Amniotic epithelial cell (primary cell): ENCODE measurements at places on chromosomes 2 and 18.

DNA sequence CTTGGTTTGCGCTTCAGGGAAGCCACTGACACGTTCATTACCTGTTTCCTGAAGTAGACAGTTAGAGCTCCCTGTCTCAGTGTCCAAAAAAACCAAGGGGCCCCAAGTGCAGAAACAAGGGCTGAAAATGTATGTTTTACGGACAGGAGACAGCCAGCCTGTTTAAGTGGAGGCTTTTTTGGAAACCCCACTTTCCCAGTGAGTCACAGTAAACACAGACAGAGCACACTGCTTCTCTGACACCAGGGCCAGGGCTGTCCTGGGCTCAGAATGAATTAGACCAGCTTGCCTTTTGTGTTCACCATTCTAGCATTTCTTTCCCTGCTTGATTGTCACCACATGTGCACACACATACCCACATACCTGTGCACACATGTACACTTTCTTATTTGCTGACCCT lies 128.6 kb downstream of the SH3RF3 start:
- DNase-seq, result no peak

GRCh38 chr2:232982926-232983668 lies 30.0 kb downstream of the NGEF start:
- no peak for DNase-seq

DNA sequence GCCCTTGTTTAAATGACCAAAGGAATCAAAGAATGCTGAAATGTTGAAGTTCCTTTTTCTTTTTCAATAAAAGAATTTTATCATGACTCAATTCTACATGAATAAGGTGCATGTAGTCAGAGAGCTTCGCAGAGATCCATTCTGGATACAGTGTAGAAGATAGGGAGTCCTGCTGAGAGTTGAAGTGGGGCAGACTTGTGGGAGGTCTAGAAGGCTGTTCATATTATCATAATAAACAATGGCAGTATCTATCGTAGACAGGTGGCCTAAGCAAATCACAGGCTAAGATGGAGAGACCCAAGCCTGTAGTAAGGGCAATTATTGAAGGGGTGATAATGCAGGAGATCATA lies 1322.0 kb upstream of the CELF4 start:
- DNase-seq, result no peak

DNA sequence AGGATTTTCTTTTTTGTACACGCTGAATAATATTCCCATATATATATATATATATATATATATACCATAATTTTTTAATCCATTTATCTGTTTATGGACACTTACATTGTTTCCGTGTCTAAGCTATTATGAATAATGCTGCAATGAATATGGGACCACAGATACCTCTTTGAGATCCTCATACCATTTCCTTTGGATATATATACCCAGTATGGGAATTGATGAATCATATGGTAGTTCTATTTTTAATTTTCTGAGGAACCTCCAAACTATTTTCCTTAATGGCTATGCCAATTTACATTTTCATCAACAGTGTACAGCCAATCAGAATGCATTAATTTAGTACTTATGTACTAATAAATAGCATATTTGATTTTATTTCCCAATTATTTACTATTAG lies 53.1 kb downstream of the MERTK start:
- DNase-seq, result no peak

DNA sequence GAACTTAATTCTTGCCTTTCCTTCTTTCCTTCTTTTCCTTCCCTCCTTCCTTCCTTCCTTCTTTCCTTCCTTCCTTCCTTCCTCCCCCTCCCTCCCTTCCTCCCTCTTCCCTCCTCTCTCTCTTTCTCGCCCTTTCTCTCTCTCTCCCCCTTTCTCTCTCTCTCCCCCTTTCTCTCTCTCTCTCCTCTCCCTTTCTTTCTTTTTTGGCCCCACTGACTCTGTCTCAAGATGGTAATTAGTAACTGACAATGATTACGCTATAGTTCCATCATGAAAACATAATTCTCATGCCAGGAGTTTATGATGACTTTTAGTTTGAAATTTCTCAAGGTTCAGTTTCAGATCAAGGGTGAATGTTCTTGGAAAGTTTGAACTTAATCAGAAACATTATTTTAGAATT lies 14.8 kb upstream of the CTLA4 start:
- DNase-seq, result no peak

- no peak for DNase-seq
Observed at GRCh38 chr2:96549967-96550786, 13.6 kb downstream of the ARID5A start.

DNA sequence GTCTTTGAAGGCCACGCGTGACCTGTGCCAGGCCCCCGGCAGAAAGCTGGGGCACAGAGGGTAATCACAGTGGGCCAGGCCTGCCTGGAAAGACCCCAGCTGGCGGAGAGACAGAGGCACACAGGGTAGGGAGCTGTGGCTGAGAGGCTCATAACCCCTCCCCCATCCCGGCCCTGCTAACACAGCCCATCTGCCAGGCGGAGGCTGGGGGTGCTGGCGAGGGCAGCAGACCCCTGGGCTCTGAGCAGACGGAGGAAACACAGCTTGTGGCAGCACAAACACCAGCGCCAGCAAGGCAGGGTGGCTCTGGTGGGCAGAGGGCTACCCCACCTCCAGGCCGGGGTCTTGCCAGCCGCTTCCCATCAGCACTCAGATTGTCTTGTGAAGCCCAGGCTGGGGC lies 19.0 kb downstream of the HS6ST1 start:
- no peak for DNase-seq

- no peak for DNase-seq
Observed at GRCh38 chr2:81007104-81007503, 702.6 kb upstream of the LRRTM1 start.

GRCh38 chr2:96092951-96093350 lies 23.4 kb downstream of the ADRA2B start:
- no peak for DNase-seq

- DNase-seq, result peak; percentile 88
Observed at GRCh38 chr2:106161938-106162820, 31.9 kb downstream of the UXS1 start.

GRCh38 chr2:178825183-178825582 lies 18.0 kb upstream of the TTN start:
- peak; percentile 1 for DNase-seq

- no peak for DNase-seq
Observed at GRCh38 chr2:226220511-226220910, 579.1 kb downstream of the IRS1 start.

GRCh38 chr2:120826260-120826648 lies 90.6 kb downstream of the GLI2 start:
- no peak for DNase-seq

- peak; percentile 30 for DNase-seq
Observed at GRCh38 chr2:54672590-54673456, 50.6 kb upstream of the EML6 start.

DNA sequence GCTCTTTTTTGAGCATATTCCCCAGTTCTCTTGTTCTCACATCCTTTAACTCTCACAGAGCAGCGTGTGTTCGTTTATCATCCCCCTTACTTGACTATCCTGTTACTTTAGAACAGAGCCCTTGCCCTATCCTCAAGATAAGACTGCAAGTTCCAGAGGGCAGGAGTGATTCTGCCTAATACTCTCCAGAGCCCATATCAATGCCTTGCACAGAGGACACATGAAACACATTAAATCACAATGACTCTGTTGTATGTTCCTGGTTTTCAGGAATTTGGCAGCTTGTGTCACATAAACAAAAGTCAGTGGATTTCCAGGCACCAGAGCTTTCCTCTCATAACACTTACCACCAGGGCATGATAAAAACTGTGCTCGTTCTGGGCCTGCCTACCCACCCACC lies 156.7 kb downstream of the RNF144A start:
- no peak for DNase-seq

- DNase-seq, result no peak
Observed at GRCh38 chr18:12654971-12655370, 2.9 kb downstream of the SPIRE1 start.

DNA sequence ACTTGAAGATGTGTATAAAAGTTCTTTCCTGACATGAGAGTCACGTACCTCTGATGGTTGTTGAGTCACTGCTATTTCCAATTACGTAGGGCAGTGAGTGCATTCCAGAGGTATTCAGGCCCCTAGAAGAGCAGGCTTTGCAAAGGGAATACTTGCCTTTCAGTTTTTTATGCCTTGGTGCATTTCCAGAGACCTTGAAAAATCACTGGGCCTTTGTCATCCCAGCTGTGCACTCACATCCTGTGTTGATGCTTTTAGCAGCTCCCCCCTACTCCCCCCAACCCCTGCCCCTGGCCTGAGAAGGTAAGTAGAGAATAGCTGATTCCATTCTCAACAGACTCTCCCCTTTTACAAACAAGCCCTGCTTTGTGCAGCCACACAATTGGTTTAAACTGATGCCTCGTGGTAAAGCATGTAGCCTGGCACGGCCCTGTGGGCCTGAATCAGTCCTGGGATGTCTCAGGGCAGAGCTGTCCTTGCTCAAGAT lies 174.2 kb downstream of the PRPF40A start:
- peak; percentile 87 for DNase-seq

GRCh38 chr2:104873689-104874054 lies 19.8 kb downstream of the POU3F3 start:
- DNase-seq, result no peak

DNA sequence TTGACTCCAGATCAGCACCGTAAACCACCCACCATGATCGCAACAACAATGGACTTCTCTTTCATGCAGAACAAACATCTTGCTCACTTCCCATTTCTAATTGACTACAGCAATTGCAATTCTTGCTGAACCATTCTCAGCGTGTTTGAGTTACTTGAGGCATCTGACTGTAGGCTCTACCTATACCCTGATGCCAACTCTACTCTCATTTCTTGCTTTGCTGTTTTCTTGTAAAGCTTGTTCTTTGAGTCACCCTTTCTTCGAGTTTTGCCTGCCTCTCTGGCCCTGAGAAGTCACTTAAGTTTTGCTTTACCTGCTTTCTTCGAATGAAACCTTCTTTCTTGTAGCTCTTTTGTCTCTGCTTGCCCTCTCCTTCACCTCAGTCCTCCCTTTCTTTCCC lies 160.5 kb upstream of the RND3 start:
- DNase-seq, result no peak

DNA sequence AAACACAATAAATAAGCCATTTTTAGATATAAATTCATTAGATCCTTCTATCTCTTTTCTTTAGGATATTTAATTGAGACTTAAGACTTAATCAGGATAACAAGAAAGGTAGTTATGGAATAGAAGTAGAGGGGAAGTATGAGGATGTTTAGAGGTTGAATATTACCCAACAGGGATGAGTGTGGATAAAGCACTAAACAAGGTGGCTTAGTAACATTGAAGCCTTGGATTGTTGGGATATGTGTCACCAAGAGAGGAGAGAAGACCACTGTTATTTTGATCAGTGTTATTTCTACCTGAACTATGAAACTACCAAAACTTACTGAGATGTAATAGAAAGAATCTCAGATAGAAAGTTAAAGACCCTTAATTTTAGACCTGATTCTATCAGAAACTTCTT lies 405.7 kb downstream of the PIK3C3 start:
- no peak for DNase-seq

DNA sequence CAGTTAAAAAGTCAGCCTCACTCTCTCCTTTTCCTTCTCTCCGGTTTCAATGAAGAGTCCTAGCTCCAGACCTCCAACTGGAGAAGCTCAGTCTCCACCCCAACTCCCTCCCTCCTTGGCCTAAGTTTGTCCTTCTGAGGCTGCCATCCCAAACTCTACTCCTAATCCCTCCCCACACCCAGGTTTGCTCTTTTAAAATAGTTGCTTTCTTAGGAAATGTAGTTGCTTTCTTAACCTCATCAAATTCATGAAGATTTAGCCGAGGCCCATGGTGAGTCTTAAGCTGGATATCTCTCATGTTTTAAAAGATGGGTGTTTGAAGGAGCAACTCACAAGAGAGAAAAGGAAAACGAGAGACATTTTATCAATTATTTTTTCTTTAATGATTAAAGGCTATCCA lies 937 bp upstream of the LANCL1 start:
- DNase-seq, result peak; percentile 27

DNA sequence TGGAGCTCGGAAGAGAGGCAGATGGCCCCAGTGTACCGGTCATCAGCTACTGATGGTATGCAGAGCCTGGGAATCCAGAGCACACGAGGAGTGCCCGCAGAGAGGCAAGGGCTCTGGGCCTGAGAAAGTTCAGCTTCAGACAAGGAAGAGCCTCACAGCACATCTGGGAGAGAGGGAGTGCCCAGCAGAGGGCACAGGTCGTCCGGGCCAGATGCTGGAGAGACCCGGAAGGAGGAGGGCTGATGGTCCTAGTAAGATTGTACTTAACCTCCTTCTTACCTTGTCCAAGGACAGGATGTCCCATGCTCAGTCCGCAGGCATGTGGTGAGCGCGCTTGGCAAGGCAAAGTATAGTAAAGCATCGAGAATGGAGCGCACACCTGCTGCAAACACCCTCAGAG lies 24.4 kb upstream of the CHMP1B start:
- no peak for DNase-seq

- no peak for DNase-seq
Observed at GRCh38 chr2:120381661-120382060, 35.7 kb downstream of the INHBB start.

GRCh38 chr18:54743605-54743995 lies 84.7 kb upstream of the RAB27B start:
- no peak for DNase-seq

- DNase-seq, result peak; percentile 97
Observed at GRCh38 chr18:10230072-10230471, 224.4 kb upstream of the APCDD1 start.

- peak; percentile 48 for DNase-seq
Observed at GRCh38 chr2:190637903-190638618, 10.8 kb upstream of the NAB1 start.

DNA sequence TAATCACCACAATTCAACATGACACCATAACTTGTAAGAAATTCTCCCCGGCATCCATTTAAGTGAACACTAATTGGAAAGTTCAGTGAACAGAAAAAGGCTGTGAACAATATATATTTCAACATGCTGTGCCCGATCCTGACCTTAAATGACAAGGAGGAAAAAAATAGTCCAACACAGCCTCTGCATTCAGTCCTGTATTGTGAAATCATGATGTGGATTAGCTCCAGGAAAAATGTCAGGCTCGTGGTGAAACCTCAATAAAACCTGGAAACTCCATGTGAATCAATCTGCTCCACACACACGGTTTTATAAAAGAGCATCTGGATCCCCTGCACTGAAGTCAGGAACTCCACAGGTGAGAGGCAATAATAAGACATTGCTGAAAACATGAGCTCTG lies 145.4 kb upstream of the SPOPL start:
- peak; percentile 83 for DNase-seq

DNA sequence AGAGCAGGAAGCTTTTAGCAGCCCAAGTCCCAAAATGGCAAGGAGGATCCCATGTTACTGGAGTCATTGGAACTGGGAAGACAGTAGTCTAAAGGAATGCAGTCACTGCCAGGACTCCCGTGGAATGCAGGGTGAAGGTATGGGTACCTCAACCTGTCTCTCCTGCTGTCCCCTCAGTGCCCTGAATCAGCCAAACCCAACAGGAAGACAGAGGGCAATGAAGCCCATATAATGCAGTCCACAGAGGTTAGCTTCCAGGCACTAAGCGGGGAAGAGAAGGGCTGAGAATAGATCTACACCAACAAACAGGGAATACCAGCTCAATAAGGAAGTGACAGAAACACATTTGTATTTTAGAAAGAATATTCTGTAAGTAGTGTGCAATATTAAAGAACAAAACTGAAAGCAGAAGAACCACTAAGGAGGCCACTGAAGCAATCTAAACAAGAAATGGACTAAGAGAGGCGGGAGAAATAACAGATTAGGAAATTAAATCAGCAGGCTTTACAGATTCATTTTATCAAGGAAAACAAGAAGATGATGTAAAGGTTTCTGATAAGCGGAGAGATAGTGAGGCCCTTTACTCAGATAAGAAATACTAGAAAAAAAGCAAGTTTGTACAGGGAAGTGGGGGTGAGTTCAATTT lies 8.3 kb downstream of the NEMP2 start:
- peak; percentile 61 for DNase-seq

- no peak for DNase-seq
Observed at GRCh38 chr2:202147775-202148174, 74.7 kb downstream of the KIAA2012 start.

- peak; percentile 84 for DNase-seq
Observed at GRCh38 chr2:200786826-200787225, 24.9 kb upstream of the BZW1 start.
